ENCODE measurements at places on chromosomes 16 and 17.
A peak's percentile ranks its signal among the peaks of the same experiment; 100 is the strongest.

DNA sequence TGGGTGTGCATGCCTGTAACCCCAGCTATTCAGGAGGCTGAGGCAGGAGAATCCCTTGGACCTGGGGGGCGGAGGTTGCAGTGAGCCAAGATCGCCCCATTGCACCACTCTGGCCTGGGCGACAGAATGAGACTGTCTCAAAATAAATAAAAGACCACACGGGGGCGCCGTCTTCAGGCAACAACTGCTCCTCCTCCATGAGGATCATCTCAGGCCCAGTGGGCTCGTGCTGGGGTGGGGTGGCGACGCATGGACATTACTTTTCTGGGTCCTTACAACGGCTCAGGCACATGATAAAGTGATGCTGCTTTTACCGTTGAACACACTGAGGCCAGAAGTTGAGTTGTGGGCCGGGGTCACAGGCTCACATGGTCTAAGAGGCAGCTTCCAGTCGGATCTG, 56.2 kb downstream of the PRMT7 start:
- peak; percentile 37 for DNase-seq

GRCh38 chr16:370979-371514, 709 bp upstream of the MRPL28 start:
- no peak for DNase-seq

DNA sequence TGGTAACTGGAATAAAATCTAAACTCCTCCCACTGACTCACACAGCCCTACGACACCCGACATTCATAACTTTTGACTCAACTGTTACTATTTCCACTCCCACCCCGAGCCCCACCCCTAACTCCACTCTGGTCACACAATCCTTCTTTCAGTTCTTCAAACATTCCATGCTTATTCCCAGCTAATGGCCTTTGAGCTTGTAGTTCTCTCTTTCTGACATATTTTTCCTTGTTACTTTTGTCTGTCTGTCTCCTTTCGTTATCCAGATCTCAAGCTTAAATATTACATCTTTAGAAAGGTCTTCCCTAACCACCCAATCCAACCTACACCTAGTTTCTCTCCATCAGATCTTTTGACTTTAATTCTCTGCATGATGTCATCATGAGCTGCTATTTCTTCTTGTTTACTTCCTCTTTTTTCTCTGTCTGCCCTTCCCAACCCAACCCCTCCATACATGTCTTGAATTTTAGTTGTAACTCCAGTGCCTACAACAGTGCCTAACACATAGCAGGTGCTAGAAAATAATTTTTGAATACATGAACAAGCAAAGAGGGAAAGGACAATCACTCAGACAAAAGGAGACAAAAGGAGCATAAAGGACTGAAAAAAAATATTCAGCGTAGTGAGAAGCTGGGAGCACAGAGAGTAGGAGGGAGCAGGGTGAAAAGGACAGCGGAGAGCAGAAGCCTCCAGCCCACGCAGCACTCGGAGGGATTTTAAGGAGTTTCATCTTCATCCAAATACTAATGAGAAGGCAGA, 65.2 kb upstream of the SMIM36 start:
- DNase-seq: no peak

- DNase-seq: no peak
Measured at GRCh38 chr17:66422186-66422585, 119.8 kb downstream of the PRKCA start.

- no peak for DNase-seq
Measured at GRCh38 chr16:65249768-65250167, 127.9 kb upstream of the CDH11 start.

DNA sequence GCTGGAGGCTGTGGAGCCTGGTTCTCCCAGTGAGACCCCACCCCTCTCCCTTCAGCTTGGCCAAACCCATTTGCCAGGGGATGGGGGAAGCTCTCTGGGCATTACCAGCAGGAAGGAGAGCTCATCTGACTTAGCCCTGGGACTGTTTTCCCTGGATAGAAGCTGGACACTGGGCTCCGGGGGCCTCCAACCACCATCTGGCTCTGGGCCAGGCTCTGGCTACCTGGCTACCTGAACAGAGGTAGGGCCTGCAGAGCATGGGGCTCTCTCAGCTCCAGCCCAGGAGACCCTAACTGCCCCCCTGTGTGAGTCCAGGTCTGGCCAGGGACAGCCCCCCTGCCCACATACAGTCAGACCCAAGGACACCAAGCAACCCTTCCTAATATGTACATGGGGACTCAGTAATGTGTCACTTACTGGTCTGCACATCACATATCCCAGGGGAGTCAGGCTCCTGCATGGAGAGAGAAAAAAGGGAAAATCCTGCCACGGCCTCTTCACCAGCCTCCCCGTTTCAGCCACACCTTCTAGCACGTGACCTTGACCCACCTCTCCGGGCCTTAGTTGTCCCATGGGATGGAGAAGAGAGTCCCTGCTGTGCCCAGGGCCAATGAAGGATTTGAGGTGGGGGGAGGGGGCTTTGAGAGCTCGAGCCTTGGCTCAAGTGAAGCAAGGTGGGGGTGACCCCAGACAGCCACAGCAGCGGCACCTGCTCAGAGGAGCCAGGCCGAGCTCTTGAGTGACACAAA, 13.8 kb downstream of the CNGB1 start:
- DNase-seq: no peak

DNA sequence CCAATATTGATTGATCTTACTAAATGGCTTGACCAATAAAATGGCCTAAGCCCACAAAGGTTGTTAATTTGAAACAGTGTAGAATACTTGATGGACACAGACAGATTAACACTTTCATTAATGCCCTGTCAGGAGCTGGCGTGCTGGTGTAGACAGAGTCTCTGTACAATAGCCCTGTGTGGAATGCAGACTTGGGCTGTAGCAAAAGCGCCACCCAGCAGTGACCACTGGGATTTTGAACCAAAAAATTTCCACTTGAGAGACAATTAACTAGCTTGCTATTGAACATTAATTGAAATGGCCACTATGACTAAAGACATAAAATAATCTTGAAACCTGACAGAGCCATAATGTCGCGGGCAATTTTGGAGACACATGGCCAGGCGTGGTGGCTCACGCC, 19.7 kb upstream of the GUCY2D start:
- DNase-seq: no peak

- no peak for DNase-seq
Measured at GRCh38 chr17:66959641-66960375, 4.7 kb upstream of the CACNG4 start.

All from CD4-positive, alpha-beta T cell treated with Interleukin-4 for 1 hour (primary cell).